ENCODE measurements at places on chromosomes 6 and 20.
A peak's percentile ranks its signal among the peaks of the same experiment; 100 is the strongest.

GRCh38 chr6:129603741-129604140, 106.2 kb downstream of the ARHGAP18 start:
- no peaks in the 10 kb centered on the region for H3K4me1 ChIP-seq
- H3K27ac ChIP-seq, result no peak overlapping the region
- H3K27me3 ChIP-seq, result no peaks in the 10 kb centered on the region
- DNase-seq, result no peak

DNA sequence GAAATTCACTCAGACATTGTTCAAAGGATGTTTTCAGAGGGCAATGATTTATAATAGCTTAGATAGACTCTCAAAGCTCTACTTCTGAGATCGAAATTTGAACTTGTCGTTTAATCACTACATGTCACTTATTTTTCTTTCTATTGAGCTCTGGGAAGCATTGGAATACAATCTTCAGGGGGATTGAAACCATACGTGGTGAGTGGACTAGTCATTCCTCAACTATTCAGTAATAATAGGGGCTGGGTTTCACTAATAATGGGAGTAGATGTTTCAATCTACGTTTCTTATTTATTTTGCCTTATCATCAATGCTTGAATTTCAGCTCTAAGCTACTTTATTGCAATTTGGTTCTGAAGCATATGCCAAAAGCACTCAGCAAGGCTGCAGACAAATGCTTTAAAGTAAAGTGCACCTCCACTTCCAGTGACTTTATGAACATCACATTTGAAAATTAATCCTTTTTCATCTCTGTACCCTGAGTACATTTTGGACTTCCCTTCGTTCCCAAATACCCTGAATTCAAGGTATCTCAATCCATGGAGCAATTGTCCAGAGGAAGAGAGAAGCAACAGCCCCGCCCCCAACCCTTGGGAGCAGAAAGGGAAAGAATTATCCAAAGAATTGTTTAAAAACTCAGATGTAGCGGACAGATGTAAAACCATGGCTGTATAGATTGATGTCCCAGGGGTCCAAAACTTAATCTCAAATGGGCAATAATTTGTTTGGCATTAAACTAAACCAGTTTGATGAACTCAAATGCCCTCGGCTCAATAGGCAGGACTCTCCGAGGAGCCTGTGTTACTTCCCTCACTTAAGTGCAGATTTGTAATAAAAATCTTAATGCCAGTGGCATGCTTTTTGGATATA, 68.1 kb downstream of the HFE start:
- no peaks in the 10 kb centered on the region for H3K27me3 ChIP-seq
- no peak overlapping the region for H3K4me3 ChIP-seq
- no peak overlapping the region for H3K27ac ChIP-seq

GRCh38 chr6:149566410-149567193, 427 bp downstream of the GINM1 start:
- peak; percentile 73 for DNase-seq
- peak overlapping the region; percentile 89 for H3K4me3 ChIP-seq
- no peaks in the 10 kb centered on the region for H3K4me1 ChIP-seq

DNA sequence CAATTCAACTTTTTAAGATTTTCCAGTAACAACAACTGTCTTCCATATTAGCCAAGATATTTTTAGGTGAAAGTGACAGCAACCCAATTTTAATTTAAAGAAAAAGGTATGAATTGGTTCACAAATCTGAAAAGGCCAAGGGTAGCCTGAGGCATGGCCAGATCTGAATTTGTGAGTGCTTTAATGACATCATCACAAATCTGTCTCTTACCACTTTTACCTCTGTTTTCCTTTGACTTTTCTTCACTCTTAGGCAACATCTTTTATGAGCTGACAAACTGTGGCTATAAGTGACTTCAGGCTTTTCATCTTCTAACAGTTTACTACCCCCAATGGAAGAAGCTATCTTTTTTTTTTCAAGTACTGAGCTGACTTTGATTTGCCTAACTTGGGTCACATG, 44.5 kb upstream of the PKIB start:
- H3K4me3 ChIP-seq, result no peak overlapping the region
- no peaks in the 10 kb centered on the region for H3K27me3 ChIP-seq
- no peak for DNase-seq
- no peaks in the 10 kb centered on the region for H3K4me1 ChIP-seq
- no peak overlapping the region for H3K27ac ChIP-seq

DNA sequence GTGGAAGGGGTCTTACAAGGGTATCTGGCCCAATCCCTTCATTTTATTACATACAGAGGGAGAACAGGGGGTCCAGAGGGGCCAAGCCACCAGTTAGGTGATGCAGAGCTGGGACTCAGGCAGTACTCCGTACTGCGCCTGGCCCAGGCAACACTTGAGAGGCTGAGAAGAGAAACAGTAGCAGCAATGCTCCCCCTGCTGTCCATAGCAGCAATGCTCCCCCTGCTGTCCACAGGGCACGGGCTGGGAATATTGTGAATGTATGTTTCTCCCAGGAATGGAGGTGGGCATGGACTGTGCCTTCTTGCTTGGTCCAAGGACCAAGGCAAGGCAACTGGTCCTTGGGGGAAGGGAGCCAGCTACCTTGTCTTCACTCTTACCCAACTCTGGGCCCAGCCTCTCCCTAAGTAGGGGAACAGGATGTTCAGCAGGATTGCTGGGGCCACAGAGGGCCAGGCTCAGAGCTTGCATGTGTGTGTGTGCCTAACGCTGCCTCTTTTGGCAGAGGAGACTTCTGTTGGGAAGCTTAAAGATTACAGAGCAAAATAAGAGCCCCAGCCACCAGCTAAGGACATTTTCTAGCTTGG, 14.8 kb upstream of the FAM83C start:
- DNase-seq, result peak; percentile 85
- H3K4me1 ChIP-seq, result peaks cover 5% of the 10 kb centered on the region
- no peaks in the 10 kb centered on the region for H3K36me3 ChIP-seq
- H3K27me3 ChIP-seq, result no peaks in the 10 kb centered on the region

DNA sequence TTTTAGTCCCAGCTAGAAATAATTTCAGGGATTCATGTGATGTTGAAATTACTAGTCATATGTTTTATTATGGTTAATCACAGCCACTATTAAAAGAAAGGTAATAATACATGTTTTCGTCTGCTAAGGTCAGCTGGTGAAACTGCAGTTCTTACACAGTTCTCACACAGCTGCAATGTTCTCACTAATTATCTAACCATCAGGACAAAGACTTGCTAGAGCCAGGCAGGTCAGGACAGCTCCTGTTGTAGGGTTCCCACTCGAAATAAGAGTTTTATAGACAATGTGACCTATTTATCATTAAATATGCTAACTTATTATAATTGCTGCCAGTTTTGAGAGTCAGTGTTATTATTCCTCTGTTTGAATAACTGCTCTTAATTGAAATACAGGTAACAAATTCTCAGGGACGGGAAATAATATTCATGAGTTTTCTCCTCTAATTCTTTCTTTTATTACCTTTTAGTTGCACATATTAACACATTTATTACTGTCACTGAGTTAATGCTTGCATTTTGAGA, 97.9 kb downstream of the GJA1 start:
- H3K27ac ChIP-seq, result no peak overlapping the region
- DNase-seq, result no peak
- no peaks in the 10 kb centered on the region for H3K36me3 ChIP-seq
- no peaks in the 10 kb centered on the region for H3K4me1 ChIP-seq
- H3K27me3 ChIP-seq, result no peaks in the 10 kb centered on the region

DNA sequence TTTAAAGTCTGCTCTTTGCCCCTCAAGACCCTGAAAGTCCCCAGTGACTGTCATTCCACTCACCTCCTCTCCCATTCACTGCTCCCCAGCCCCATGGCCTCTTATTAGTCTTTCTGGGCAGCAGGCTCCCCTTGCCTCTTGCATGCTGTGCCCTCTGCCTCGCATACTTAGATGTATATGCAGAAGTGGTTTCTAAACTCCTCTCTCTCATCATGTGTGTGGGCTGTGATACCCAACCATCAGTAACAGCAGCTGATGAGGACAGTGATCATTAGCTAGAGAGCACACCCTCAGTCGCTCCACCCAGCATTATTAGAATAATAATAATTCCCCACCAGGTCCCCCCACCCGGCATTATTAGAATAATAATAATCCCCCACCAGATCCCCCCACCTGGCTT, 14.5 kb downstream of the PKIG start:
- no peaks in the 10 kb centered on the region for H3K36me3 ChIP-seq
- no peak for DNase-seq
- no peaks in the 10 kb centered on the region for H3K27me3 ChIP-seq

All from mesendoderm (in vitro differentiated cells).